ENCODE measurements at places on chromosomes 5 and 9.

- no peak for DNase-seq
These were observed 287.0 kb upstream of the TMEM161B start for GRCh38 chr5:88555674-88556073.

- no peak for DNase-seq
These were observed 505.6 kb downstream of the TLE1 start for GRCh38 chr9:81183761-81184160.

GRCh38 chr9:131697097-131697496 is 42.8 kb downstream of the RAPGEF1 start:
- DNase-seq: no peak

DNA sequence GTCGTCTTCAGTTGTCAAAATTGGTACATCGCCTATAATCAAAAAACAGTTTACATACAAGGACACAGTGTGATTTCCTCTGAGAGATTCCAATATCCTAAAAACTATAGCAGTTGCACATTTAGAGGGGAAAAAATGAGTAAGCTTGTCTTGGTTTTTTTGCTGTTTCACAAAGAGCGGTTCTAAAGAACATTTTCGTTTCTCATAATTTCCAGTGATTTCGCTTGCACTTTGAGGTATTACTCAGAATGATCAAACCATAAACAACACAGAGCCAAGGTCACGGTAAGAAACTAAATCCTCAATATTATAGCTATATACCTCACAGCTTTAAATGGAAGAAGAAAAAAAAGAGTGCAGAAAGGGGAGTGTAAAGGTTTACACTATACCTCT is 861 bp downstream of the MTX3 start:
- DNase-seq: peak; percentile 6

GRCh38 chr5:128782446-128782845 is 182.8 kb upstream of the SLC27A6 start:
- DNase-seq: no peak

- no peak for DNase-seq
These were observed 137.3 kb downstream of the PHF2 start for GRCh38 chr9:93713716-93714115.

DNA sequence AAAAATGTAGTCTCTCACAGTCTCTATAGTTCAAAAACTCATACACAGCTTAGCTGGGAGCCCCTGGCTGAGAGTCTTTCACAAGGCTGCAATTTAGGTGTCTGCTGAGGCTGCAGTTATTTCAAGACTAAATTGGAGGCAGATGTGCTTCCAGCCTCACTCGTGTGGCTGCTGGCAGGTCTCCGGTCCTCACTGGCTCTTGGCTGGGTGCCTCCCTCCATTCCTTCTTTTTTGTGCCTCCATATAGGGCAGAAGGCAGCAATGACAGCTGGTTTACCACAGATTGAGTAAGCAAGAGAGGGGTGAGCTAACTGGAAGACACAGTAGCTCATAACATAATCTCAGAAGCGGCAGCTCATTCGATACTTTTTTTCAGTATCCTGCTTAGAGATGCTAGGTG is 2167.7 kb upstream of the WWC1 start:
- DNase-seq: no peak

GRCh38 chr5:14676320-14676719 is 11.8 kb downstream of the OTULIN start:
- DNase-seq: no peak

DNA sequence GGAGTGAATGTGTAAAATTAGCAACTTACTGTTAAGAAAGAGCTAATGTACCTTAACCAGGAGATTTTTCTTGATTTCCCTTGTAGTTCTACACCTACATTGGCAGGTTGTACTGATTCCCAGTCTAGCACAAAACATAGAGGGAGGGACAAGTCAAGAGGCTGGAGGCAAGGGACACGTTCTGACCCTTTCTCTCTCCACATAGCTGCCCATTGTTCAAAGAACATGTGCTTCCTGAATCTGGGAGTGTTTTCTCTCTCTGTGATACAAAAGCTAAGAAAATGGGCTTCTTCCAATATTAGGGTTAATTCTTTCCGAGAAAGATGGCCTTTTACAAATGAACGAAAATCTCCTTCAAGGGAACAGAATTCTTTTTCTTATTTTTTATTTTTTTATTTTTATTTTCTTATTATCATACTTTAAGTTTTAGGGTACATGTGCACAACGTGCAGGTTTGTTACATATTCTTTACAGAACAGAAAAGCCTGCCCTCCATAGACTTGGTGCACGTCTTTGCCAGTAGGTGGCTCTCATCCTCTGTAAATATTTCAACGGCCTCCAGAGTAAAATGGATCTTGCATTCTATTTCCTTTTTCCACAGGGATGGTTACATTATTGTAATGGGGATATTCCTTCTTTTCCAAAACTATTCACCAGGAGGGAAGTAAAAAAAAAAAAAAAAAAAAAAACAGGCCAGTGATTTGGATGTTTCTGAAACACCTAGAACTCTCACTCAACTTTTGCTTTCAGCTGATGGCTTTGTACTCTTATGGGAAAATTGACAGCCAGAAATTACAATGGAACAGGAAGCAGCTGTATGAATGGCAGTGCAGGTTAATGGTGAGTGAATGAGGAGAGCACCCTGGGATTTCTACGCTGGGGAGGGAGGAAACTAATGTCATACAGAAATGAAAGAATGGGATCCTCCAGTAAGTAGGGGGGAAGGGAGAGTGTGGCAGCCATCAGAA is 13.1 kb upstream of the IFNA5 start:
- DNase-seq: no peak

- DNase-seq: no peak
These were observed 4.6 kb downstream of the FOXD1 start for GRCh38 chr5:73443829-73444498.

DNA sequence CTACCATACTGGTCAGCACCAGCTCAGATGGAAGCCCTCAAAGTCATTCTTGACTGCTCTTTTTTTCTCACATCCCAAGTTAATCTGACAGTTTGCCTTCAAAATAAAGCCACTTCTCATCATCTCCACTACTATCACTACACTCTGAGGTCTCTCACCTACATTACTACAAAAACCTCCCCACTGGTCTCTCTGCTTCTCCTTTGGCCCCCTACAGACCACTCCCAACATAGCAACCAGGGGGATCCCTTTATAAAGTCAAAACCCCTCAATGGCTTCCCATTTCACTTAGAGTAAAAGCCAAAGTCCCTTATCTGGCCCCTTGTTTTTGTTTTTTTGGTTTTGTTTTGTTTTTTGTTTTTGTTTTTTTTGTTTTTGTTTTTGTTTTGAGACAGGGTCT is 4.6 kb downstream of the ARAP3 start:
- no peak for DNase-seq

- DNase-seq: no peak
These were observed 137.8 kb downstream of the SPOCK1 start for GRCh38 chr5:137361280-137361679.

GRCh38 chr5:78416677-78417425 is 56.4 kb downstream of the SCAMP1 start:
- no peak for DNase-seq

GRCh38 chr5:140480310-140481014 is 67.0 kb upstream of the EIF4EBP3 start:
- no peak for DNase-seq

DNA sequence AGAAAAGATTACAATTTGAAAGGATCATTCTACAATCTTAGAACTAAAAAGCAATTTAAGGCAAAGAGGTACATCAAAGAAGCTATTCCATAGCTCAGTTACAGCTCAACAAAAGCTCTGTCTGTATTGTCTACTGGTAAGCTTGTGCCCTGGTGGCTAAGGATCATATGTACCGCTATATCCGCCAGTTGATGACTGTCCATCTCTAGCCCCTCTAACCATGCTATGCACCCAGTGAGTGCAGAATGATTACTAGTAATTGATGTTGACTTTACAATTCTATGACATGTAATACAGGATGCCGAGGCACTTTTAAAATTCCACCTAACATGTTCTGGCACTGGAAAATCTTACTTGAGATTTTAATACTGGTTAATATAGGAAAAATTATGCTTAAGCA is 13.1 kb downstream of the LOX start:
- DNase-seq: no peak

DNA sequence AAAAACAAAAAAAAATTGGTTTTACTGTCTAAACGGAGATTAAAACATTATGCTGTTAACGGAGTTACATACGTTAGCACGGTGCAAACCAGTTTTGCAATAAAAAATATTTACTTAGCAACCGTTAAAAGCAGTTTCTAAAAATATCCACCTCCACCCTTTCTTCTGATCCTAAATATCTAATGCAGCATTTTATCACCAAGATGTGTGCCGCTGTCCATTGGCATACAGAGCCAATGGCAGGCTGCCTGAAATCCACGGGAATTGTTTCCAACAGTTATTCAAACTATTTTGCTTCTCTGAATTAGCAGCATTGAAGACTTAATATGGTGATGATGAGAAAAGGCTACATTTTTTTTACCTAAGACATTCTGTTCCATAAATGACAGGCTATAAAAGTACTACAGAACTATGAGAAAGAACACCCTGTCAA is 61.6 kb downstream of the CSNK1A1 start:
- DNase-seq: no peak

DNA sequence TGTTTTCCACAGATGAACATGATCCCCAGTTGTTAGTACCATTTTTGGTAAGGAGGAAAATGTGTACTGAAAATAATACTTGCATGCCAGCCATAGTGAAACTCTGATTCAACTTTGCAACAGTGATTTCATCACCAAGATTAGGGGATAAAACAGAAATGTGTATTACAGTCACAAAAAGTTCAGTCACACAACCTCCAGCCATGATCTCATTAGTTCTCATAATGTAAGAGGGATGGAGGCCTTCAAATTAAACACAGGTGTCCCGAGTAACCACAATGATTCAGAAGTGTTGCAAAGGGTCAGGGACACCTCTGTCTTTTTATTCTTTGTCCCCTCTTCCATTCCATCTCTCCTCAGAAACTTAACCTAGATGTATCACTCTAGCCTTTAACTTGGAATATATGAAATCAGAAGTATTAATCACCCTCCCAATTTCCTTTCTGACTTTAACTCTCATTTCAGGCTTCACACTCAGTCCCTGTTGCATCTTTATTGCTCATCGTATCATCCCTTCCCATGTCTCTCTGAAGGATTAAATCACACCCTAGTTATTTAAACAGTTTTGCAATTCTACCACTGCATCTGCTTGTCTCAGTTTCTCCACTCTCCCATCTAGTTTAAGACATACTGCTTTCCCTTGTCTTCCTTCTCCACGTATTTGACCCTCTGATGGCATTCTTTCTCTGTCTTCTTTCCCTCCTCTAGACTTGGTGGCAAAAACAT is 291.2 kb downstream of the ADAMTS6 start:
- peak; percentile 23 for DNase-seq

GRCh38 chr9:118640836-118641560 is 728.2 kb downstream of the BRINP1 start:
- DNase-seq: no peak

DNA sequence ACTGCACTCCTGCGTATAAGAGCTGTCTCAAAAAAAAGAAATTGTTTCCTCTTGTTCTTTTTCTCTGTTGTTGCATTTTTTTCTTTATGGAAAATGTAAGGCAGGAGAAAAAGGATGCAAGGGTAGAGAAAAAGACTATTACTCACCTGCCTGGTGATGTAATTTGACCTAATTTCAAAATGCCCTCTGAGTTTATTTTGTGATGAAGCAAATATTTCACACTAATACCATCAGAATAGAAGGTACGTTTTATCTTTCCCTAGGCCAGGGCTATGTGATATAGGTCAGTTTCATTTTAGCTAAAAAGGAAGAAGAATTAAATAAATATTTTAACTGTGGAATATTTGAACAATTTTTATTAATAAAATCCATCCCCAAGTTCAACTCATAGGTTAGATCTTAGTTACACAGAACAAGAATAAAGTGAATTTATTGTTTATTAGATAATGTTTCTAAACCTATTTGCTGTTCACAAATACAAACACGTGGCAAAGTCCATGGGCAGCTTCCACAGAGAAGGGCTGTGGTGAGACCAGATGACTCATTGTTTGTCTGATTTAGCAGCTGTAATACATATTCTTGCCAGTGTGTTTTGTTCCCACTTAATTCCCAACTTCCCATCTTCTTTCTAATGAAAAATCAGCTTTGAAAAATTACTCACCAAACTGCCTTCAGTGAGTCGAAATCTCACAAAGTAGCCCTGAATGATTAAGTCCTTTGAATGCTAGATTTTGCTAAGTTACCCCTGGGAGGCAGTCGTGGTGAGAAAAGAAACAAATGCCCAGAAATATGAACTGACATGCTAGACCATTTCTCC is 52.8 kb upstream of the CCDC112 start:
- DNase-seq: no peak
